ENCODE measurements at places on chromosomes 7 and 10. TPM values are rescaled to one million over a fixed set of nuclear protein-coding genes. Genes with fewer than 3 reads are reported as not detected.

DNA sequence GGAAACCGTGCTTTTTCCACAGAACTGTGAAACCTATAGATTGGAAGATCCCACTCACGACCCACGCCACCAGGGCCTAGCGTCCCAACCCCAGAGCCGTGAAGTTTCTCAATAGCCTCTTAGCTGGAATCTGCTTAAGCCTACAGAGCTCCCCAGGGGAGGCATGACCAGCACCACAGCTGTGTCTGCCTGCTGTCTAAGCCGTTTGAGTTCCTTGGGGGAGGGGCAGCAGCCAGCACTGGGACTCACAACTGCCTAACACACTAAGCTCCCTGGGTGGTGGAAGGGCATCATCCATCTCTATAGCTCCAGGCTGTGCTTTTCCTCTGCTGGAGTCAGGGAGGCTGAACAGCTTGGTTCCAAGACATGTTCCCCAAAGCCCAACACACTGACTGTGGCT is 26.0 kb upstream of the TMEM140 start:
- no peak for DNase-seq

DNA sequence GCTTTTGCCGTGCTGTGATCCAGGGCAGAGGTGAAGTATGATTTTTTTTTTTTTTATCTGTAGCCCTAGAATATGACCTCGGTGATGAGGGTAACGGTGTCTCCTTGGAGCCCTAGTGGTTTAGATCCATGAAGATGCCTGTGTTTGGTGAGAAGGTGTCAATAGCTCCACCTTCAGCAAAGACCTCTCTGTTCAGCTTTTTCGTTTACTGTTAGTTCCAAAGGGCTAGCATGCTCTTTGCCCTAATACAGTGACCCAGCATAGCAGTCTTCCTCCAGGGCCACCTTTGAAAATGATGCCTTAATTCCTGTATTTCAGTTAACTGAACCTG is 746 bp upstream of the MRPS16 start:
- peak; percentile 13 for DNase-seq

GRCh38 chr7:40221836-40222235 is 87.0 kb downstream of the SUGCT start:
- no peak for DNase-seq

The CPVL gene
- total RNA-seq = not detected

The ESYT2 gene
- 41.7 TPM for total RNA-seq

- no peak for DNase-seq
Observed at GRCh38 chr7:13986208-13986607, 3.3 kb downstream of the ETV1 start.

DNA sequence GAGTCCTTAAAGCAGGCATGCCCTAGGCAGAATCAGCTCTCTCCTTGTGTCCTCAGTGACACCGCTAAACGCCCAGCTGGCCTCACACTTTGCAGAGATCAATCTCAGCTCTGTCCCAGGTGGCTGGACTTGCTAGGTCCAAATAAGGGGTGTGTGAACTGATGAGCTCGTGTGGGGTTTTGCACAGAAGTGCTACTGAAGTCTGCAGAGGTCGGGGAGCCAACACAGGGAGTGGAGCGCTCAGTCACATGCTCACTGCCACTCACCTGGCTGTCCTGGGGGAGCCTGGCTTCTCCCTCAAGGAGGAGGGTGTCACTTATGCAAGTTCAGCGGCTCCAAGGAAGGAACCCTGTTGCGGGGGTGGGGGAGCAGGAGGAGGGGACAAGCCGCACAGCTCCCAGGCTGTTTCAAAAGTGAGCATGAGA is 2.0 kb downstream of the ELN start:
- DNase-seq = no peak

DNA sequence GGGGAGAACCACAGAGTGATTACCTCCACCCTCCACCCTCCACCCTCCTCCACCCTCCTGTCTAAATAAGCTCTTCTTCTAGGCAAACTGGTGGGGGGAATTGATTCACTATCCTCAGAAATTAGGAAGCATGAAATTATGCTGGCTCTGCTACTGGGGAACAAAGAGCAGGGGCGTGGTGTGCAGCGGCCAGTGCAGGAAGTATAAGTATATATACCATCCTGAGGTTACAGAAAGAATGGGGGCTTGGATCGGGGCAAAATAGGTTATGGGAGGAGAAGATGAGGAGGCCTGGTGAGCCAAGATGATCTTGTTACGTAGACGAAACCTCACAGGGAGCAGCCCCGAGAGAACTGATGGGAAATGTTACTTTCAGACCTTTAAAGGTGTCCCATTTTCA is 49.1 kb downstream of the SYPL1 start:
- no peak for DNase-seq

The CPA4 gene
- not detected for total RNA-seq

DNA sequence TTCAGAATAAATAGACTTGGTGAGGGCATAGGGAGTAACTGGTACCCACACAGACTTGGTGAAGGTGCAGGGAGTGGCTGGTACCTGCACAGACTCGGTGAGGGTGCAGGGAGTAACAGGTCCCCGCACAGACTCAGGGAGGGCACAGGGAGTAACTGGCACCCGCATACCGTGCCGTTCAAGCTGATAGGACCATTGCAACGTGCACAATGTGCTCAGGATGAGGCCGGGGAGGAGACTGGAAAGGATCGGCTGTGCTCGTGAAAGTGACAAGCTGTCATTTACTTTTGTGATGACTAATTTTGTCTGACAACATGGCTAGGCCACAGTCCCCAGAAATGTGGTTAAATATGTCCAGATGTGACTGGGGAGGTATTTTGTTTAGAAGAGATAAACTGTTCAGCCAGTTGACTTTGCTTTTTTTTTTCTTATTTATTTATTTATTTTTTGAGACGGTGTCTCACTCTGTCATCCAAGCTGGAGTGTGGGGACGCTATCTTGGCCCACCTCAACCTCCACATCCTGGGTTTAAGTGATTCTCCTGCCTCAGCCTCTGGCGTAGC is 76.2 kb upstream of the NMT2 start:
- no peak for DNase-seq

DNA sequence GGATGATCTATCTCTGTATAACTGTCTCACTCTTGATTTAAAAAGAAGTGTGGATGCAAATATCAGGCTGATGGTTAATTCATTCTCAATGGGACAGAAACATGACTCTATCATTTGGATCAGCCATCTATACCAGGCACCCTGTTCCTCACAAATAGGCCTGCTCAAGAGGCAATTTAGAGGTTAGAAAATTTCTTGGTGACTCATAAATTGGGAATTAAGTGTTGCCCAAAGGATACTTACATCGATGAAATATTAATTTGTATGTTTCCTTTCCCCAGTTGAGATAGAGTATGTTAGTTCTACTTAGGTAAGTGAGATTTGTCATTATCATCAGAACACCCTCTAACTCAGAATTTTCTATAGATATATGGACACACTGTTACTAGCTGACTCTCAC is 57.7 kb downstream of the PRSS58 start:
- no peak for DNase-seq

The AUTS2 gene
- 0.79 TPM for total RNA-seq

The ITGB8 gene
- not detected for total RNA-seq

GRCh38 chr10:129742742-129743550 is 221.1 kb downstream of the EBF3 start:
- no peak for DNase-seq

DNA sequence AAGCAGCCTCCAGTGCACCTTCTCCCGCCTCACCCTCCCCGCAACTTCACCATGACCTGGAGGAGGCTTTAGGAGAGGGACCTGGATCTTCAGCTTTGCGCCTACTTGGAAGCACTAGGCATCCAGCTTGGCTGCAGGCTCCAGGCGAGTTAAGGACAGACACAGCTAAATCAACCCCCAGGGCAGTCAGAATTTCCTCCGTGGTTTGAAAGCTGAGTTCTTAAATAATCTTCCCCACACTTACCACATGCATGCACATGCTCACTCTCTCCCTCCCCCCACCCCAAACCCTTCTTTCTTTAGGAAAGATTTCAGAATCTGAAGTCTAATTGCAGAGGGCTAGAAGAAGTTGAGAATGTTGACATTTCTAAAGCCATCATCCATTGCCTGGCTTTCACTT is 36.7 kb upstream of the LRRC4 start:
- DNase-seq = no peak

- DNase-seq = no peak
Observed at GRCh38 chr7:10104292-10104691, 869.4 kb upstream of the PHF14 start.

The BRAT1 gene
- 26.8 TPM for total RNA-seq

DNA sequence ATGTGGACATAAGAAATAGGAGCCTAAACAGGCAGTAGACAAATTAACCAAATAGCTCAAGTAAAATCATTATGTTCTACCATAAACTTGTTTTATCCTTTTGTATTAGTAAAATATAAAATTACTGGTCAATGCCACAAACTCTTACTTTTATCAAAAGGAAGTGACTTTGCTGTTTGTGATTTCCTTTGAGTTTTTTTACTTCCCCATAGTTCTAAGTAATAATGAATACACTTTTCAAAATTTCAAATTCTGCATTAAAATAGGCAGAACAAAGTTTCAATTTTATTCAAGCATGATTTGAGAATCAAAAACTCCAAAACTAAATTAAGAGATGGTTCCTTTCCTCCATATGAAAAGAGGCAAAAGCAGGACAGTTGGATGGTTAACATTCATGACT is 139.7 kb upstream of the ABCB5 start:
- DNase-seq = no peak

GRCh38 chr10:125368146-125368545 is 207.8 kb upstream of the CTBP2 start:
- DNase-seq = no peak

- DNase-seq = no peak
Observed at GRCh38 chr10:84248794-84249193, 3.9 kb downstream of the RGR start.

The GFRA1 gene
- not detected for total RNA-seq
